Fibroblast of skin of abdomen (primary cell): ENCODE measurements at places on chromosomes 6 and 20.

GRCh38 chr6:119233312-119233984, 116.1 kb downstream of the MAN1A1 start:
- DNase-seq: no peak

DNA sequence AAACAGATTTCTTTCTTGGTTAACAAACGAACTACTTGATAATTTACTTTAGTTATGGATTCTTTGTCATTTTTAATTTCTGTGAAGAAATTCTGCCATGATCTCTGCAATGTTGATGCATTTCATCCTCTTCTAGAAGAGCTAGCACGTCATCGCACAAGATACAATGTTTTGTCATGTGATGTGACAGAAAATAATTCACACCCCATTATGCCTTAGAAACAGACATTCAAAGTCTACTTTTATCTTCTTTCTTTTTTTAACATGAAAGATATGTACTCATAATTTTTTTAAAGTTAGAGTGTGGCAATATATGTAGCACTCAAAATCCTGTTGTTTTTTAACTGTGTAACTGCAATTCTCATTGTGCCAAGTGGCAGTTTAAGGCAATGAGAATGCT, 39.6 kb upstream of the NELFCD start:
- DNase-seq: no peak

DNA sequence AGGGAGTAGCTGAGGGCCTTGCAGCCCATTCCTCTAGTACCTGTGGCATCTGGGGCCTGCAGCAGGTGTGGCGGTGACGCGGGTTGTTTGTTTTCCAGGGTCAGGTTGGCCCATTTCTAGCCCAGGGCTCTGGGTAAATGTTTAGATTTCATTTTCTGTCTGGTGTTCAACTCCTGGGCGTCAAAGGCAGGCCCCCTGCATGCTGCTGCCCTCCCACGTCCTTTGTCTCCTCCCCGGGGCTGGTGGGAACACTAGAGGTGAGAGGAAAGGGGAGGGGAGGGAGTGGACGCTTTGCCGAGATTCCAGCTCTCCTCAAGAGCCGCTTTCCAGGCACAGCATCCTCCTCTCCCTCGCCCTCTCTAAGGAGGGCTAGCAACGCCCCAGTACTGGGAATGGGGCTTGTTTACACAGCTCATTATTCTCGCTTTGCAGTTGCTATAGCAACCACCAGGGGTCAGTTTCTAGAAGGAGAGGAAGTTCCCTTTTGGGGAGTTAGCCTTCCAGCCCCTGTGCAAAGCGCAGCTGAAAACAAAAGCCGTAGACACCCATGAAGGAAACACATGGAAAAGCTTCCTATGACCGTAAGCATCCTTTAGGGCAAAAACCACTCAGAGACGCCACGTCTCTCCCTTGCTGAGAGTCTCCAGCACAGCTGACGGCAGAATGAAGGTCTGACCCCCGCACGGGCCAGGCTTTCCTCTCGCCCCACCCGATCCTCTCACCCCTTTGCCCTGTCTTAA, 170.6 kb downstream of the LY86 start:
- DNase-seq: peak; percentile 74

GRCh38 chr6:121439926-121440325, 4.5 kb downstream of the GJA1 start:
- no peak for DNase-seq

GRCh38 chr6:157269261-157269794, 54.0 kb downstream of the TMEM242 start:
- peak; percentile 23 for DNase-seq

DNA sequence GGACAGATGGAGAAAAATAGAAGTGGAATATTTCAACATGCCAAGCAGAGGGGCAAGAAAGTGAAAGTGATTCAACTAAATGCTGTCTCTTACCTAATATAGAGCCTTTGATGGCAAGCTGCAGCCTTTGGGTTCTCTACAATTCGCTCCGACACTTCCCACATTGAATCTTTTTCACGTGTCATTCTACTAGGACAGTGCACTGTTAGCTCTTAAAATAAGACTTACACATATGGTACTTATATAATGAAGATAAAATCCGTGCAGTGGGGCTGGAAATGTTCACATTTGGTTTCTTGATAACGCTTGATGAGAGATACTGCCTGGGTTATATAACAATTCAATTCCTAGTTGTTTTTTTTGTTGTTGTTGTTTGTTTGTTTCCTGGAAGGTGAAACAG, 502.4 kb downstream of the LMBRD1 start:
- DNase-seq: no peak

GRCh38 chr6:126180585-126180984, 159.3 kb upstream of the CENPW start:
- DNase-seq: peak; percentile 90

DNA sequence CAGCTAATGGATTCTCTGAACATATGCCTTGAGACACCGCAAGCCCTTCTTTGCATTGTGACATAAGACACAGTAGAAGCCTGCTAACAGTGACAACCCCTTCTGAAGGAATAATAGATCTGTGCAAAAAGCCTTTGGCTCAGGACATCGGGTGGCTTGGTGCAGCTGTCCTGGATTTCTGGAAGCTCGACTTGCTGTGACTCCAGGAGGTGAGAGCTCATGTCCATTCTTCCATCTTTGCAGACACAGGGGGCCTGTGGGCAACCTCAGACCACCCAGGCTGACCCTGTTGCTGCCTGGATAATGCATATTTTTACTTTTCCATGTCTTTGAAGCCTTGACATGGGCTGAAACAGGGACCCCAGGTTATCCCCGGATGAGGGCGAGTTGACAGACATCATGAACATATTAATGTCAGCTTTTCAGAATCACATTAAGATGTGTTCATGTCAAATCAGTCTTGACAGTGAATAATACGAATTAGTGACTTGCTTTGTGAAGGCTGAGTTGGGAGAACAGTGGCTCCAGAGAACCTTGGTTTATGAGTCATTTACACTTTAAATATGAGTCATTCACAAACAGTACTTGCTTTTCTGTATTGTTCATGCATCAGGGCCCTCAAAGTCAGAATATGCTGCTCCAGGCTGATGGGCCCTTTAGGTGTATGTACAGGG, 66.8 kb upstream of the IYD start:
- peak; percentile 72 for DNase-seq

DNA sequence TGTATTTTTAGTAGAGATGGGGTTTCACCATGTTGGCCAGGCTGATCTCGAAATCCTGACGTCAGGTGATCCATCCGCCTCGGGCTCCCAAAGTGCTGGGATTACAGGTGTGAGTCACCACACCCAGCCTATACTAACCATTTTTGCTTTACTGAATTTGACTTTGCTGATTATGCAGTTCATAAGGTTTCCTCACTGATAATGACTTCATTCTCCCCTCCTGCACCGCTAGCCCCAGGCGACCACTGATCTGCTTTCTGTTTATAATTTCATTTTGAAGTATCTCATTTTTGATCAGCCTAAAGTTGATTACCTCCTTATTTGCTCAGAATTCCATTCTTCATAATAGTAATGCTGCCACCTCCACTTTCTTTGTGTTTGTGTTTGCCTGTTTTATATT, 48.7 kb upstream of the FAM83D start:
- DNase-seq: no peak

- DNase-seq: no peak
Measured at GRCh38 chr6:80540700-80541099, 434.2 kb downstream of the BCKDHB start.

DNA sequence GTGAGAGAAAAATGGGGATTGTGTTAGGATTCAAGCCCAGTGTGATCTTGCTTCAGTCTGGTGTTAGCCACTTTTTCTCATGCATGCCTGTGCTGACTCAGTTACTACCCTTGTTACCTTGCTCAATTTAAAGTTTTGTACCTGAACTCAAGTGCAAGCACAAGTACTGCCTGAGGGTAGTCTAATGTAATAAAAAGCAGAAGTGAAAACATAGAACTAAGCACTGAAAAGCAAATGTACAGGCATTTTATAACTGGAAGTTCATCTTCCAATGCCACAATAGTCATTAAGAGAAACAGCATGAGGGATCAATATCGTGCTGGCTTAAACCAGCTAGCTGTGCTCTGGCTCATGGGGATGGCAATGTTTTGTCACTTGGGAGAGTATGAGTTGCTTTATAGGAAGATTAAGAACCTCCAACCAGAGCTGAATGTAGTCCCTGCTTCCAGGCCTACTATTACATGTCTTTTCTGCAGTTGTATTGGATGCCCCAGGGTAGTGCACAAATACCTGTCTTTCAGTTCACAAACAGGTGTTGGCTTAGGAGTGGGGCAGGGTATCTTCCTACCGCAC, 48.7 kb downstream of the SLC35F1 start:
- DNase-seq: no peak

DNA sequence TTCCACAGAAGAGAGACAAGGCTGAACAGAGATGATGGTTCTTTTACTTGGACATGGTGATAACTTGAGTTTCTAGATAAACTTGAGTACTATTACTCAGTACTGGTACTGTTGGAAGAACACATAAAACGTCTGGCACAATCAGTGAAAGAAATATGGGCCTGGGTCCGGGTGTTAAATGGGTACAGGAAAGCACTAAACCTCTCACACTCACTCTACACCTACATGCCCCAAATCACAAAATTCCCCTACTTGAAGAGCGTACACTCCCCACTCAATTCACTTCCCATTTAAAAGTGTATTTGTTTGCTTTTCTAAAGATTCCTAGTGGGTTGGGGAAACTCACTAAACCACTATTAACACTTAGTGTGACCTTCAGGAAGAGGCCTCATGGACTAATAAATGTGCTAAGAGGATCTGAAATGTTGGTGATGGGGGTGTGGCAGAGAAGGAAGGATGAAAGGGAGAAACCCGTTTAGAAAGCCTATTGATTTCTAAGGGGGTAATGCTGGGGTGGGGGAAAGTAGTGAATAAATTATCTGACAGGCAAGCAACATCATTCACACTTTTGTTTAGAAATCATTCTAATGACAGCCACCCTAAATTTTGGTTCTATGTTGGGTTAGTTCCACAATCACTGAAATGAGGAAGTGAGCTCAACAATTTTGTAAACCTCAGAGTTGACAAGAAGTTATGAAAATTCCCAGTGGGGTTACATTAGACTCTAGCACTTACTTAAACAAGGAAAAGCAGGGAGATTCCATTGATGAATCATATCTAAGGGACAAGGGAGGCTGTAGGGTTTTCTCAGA, 222.6 kb upstream of the MARCKS start:
- DNase-seq: peak; percentile 85

DNA sequence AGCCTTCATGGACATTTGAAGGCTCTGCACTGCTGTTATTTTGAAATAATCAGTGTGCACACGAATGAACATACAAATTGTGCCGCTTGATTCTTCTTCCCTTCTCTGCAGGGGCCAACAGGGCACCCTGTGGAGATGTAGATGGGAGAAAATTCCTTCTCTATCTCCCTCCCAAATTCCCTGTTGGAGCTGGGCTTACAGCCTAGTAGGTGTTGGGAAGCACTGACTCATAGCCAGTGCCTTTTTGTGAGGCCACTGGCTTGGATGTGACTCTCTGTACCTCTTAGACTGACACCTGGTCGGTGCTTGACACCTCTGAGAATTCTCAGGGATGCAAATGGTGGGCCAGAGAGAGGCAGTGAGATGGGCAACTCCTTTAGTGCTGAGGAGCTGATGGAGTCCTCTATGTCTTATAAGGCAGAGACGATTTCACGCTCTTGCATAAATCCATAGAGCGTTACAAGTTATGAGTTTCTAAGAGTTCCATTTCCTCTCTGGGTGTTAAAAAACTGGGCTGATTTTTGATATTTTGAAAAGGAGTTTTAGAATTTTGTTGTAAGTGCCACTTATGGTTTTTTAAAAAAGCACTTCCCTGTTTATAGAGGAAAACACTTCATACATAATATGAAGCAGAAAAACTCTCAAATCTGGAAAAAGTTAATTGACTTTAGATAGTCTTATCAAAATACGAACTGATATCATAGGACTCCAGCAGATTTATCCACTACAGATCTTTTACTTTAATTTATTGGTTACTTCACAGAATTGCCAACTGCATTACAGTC, 89.8 kb upstream of the MAP3K7 start:
- DNase-seq: no peak

DNA sequence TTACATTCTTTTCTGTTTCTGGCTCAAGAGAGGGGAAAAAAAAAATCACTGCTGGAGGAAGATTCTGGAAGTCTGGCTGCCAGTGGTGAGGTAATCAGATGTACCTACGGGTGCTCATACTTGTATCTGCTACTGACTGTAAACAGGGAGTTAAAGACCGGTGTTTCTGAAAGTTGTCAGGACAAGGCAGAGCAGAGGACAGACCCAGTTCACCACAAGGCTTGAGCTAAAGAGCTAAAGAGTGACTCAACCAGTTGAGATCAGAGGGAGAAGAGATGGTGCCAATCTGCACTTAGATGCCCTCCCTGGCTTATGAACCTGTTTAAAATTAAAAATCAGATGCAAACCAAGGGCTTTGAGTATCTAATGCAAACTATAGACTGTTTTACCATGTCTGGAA, 55.4 kb downstream of the CEP162 start:
- DNase-seq: no peak

DNA sequence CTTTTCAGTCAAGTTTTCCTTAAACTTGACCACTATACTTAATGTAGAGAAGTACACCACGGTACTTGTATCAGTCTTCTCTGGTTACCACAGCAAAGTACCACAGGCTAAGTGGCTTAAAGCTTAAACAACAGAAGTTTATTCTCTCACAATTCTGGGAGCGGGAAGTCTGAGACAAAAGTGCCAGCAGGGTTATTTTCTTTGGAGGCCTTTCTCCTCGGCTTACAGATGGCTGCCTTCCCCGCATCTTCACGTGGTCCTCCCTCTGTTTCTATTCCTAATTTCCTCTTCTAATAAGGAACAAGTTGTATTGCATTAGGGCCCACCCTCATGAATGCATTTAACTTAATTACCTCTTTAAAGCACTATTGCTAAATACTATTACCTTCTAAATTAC, 258.0 kb downstream of the PLCB1 start:
- DNase-seq: no peak

DNA sequence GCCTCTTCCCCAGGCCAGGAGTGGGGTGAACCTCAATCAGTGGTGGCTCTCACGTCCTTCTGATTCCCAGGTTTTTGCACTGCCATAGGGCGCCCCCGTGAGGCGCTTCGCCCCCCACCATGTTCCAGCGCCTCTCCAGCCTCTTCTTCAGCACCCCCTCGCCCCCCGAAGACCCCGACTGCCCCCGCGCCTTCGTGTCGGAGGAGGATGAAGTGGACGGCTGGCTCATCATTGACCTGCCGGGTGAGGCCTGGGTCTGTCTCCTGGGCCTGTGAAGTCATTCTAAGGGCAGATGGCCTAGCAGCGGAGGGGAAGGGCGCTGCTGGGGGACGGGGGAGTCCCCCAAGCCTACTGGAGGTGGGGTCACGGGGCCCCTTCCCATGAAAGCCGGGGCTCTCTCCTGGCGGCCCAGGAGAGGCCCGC, 4.5 kb downstream of the TP53INP2 start:
- DNase-seq: peak; percentile 28
